Effector memory CD8-positive, alpha-beta T cell (primary cell): ENCODE measurements at places on chromosomes 3 and 15.

DNA sequence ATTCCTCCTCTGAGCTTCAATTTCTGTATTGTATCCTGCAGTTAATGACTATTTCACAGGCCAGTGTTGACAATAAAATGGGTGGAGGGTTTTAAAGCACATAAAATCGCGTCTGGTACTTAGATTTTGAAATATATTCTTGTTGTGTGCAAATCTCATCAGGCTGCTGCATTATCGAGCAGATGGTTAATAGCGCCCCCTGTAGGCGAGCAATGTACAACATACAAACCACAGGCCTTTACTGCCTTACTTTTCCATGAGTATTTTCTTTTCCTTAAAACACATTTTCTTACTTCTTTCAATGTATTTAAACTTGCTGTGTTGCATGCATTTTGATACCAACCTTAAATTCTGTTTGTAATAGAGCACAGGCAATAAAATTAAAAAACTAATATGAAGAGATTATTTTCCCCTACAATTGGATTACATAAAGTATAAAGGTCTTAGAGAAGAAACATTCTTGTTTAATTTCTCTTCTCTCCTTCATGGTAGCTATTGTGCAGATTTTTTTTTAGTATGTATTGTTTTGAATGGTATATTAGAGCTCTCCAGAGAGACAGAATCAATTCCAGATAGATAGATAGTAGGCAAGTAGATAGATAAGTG, 608.4 kb downstream of the CADM2 start:
- no peak for DNase-seq

- no peak for DNase-seq
Observed at GRCh38 chr15:29526802-29527201, 257.2 kb upstream of the NSMCE3 start.

- peak; percentile 22 for DNase-seq
Observed at GRCh38 chr3:33030802-33031201, 66.1 kb downstream of the GLB1 start.

GRCh38 chr3:36461597-36461996, 81.3 kb downstream of the STAC start:
- DNase-seq = no peak

DNA sequence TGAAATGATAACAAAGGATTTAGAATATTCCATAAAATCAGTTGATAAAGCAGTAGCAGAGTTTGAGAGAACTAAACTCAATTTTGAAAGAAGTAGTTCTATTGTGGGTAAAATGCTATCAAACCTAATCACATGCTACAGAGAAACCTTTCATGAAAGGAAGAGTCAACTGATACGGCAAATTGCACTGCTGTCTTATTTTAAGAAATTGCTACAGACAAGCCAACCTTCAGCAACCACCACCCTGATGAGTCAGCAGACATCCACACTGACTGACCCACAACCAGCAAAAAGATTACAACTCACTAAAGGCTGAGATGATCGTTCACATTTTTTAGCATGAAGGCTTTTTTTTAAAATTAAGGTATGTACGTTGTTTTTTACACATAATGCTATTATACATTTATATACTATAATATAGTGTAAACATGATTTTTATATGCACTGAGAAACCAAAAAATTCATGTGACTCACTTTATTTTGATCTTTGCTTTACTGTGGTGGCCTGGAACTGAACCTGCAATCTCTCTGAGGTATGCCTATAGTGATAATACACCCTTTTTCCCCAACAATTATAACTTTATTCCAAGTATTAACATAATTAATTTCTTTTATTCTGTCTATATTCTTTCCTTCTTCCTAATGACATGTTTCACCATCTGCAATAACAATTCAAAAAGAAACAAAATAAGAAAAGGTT, 109.9 kb downstream of the TBC1D5 start:
- no peak for DNase-seq

GRCh38 chr3:5297895-5298294, 110.4 kb downstream of the EDEM1 start:
- no peak for DNase-seq

DNA sequence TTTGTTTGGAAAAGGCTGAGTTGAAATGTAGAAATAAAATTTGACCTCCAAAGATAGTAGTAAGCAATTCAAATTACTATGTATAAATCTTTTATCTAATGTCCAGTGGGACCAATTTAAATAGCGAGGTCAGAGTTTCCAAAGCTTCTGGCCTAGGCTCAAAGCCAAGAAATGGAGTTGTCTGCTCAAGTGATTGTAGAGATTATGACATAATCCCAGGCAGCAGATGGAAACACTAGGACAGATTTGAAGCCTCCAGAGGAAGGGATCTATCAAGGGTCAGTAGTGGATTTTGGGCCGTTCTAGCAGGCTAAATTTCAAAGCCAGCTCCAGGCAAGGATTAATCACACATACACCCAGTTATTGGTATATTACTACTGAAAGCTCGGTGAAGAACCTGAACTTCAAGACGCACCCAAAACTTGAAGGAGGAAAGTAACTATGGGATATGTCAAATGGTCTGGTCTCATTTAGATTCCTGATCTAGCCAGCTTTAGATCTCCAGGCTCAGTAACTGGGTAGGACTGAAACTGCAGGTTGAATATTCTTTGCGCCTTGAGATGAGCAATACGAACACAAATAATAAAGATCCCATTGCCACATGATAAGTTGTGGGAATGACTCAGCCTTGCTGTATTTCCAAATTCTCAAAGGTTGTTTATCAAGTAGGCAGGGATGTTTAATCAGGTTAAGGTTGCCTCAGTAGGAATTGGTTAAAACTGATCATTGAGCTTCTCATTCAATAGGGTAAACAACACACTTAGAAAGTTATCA, 30.9 kb upstream of the ARRDC4 start:
- no peak for DNase-seq

DNA sequence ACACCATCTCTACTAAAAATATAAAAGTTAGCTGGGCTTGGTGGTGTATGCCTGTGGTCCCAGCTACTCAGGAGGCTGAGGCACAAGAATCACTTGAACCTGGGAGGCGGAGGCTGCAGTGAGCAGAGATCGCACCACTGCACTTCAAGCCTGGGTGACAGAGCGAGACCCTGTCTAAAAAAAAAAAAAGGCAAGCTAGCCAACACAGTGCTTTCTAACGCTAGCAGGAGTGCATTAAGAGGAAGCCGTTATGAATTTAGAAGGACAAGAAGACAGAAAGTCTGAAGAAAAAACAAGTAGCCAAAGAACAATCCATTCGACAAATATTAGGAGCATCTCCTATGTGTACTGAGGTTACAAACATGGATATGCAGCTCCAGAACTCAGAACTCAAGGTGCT, 28.6 kb downstream of the BHLHE40 start:
- no peak for DNase-seq

DNA sequence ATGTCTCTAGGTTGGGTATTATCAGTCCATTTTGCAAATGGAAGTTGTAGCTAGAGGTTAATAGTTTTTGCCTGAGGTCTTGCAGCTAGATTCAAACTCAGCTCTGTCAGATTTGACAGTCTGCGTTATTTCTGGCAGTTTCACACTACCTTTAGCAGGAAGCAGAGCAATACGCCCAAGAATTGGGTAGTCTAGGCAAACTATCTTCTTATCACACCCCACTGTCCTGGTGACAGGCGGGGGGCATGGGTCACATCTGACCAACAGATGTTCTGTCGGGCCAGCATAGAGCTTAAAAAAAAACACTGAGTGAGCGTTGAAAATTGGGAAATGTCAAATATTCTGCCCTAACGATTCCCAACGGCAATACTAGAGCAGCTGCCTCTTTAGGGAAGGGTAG, 5.7 kb downstream of the GPR160 start:
- DNase-seq = no peak

GRCh38 chr3:62376906-62377877, 3.8 kb upstream of the FEZF2 start:
- no peak for DNase-seq

DNA sequence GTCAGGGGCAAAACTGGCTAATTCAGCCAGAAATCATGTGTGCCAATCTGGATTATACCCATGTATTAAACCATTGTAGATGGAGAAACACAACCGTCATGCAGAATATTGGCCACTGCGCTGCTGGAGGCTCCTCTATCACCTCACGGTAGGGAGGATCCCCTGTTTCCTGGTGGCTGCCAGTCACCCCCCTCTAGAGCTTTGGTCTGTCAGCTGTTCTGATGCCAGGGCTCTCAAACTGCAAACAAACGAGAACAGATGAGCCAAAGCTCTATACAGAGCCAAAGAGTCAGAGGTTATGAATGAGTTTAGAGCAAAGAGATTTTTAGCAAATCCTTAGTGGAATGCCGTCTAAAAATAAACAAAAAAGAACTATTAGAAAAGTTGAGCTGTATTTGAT, 62.5 kb downstream of the IL20RB start:
- DNase-seq = no peak

DNA sequence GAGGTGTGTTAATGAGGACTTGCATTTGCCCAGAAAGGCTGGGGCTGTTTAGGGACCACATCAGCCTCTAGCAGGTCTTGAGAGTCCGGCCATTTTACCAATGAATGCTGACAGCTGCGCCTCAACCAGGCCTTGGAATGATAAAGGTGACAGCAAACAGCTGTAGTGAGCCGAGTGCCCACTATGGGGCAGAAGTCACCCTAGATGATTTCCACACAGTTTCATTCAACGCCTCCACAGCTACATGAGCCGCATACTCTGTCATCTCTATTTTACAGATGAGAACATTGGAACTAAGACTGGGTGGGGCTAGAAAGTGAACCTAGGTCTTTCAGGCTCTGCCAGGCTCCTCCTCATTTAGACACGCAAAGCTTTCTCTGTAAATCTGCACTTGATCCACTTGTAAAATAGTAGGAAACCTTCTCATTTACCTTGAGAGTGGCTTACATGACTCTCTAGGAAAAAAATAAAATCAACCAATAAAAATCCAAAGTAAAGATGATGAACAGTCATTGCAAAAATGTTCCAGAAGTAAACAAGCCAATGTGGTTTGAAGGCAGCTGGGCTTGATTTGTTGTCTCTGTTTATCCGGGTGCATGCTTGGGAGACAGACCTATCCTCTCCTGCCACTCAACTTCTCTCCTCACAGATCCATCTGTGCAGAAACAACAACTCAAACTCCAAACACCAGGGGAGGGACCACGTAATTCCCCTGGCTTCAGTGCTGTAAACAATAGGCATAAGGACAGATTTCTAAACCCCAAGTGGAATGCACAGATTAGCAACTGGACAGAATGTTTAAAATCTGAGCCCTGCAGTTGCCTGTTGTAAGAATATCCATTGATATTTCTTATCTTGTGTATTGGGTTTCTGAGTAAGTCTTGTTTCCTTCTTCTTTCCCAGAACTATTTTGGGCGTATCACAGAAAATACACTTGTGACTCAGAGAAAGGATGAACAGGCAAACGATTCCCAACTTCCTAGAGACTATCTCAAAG, 31.5 kb upstream of the LDHAL6B start:
- no peak for DNase-seq

GRCh38 chr3:23953523-23953922, 8.4 kb downstream of the NR1D2 start:
- no peak for DNase-seq

- DNase-seq = no peak
Observed at GRCh38 chr3:101228441-101228840, 91.9 kb downstream of the IMPG2 start.

- DNase-seq = no peak
Observed at GRCh38 chr15:51369451-51369761, 28.0 kb downstream of the GLDN start.

GRCh38 chr15:55715355-55716076, 27.4 kb downstream of the PRTG start:
- no peak for DNase-seq

DNA sequence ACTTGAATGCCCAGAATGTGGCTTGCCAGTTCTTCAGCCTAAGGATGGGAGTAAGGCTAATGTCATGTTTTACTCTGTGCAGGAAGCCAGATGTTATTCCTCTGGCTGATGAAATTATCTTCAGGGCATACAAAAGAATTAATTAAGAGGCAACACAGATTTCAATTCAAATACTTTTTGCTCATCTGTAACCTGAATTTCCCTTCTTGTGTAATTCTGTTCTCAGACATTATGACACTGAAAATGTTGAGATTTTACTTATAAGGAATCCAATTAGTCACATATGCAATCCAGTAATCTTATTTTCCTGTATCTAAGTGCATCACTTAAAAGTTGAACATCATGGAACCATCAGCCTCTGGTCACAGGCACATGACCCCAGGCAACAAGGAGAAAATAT, 136.5 kb downstream of the CPNE4 start:
- no peak for DNase-seq

- DNase-seq = no peak
Observed at GRCh38 chr15:56667517-56667916, 65.8 kb downstream of the ZNF280D start.

GRCh38 chr15:101184830-101185229, 67.0 kb downstream of the CHSY1 start:
- no peak for DNase-seq

- DNase-seq = no peak
Observed at GRCh38 chr3:138325990-138326389, 3.7 kb downstream of the NME9 start.

DNA sequence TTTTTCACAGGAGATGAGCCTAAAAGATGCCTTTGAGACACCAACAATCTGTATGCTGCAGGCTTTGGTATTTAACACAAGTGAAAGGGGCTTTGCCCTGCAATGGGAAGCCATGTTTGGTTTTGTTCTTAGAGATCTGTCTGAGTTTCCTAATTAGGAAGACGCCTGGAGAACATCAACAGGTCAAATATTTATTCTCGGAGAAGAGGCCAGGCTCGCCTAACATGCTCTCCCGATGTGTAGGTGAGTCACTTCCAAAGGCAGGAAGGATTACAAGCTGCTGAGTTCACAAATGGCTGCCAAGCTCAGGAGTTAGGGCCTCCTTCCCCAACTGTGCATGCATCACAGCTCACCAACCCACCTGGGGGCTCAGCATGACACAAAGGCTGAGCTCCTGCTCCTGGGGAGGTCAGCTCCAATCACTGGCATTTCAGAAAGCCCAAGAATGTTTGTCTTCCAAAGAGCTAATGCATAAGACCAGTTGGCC, 119.5 kb upstream of the PRICKLE2 start:
- no peak for DNase-seq

DNA sequence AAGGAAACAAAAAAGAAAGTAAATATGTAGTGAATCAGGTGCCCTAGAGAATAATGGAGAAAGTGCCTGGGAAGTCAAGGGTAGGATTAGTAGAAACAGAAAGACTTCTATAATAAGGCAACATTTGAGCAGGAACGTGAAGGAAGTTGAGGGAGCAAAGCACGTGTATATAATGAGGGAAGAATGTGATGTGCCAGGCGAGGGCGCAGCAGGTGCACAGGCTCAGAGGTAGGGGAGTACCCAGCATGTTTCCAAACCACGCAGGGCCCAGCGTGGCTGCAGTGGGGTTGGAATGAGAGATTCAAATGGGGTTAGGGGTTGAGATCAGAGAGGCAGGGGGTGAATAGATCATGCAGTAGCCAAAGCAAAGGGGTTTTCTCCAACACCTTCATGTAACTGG, 91.9 kb upstream of the VGLL4 start:
- no peak for DNase-seq
